ENCODE measurements at places on chromosomes 5 and 9.

DNA sequence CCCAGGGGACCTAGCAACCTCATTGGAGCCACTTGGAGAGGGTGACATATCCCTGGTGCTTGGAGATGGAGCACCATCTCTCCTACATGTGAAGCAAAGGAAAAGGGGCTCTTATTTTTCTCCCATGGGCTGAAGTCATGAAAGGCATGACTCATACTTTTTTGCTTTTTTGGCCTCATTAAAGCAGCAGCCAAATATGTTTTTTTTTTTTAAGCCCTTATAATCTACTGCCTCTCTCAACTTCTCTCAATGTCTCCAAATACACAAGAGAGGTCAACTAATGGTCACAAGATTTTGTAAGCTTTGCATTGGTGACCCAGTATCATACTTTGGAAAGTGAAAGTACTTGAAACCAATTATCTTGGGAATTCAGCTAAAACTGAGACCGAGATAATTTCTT is 1.6 kb upstream of the CFAP90 start:
- no peak for DNase-seq

DNA sequence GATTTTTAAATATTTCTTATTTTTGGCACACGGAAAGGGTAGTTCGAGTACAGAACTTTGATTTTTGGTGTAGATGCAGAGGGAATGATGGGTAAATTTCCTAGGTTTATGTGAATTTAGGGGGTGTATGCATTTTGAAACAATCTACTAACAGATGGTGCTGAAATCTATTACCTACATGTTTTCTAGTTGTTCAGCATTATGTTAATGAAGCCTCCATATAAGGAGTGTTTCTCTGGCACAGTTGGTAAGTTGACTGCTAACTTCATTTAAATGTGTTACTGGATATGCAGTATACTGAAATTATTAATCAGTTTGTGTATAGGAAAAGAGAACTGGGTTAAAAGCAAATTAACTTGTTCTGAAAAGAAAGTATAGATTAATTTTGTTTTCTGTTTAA is 17.5 kb downstream of the SUB1 start:
- no peak for DNase-seq

DNA sequence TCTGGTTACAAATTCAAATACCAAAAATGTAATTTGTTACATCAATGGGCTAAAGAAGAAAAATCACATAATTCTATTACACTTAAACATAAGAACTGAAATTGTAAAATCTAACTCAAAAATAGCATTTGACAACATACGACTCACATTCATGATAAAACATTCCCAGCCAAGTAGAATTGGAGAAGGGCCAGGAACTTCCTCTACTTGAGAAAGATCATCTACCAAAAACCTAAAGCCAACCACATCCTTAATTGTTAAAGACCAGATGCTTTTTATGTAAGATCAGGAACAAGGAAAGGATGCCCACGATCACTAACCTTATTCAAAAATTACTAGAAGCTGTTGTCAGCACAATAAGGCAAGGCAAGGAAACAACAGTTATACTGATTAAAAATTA is 1819.8 kb upstream of the C9orf72 start:
- DNase-seq, result no peak

- DNase-seq, result no peak
Measured at GRCh38 chr5:114477816-114478334, 116.0 kb downstream of the KCNN2 start.

GRCh38 chr9:134892820-134893420 is 12.3 kb downstream of the FCN2 start:
- no peak for DNase-seq

DNA sequence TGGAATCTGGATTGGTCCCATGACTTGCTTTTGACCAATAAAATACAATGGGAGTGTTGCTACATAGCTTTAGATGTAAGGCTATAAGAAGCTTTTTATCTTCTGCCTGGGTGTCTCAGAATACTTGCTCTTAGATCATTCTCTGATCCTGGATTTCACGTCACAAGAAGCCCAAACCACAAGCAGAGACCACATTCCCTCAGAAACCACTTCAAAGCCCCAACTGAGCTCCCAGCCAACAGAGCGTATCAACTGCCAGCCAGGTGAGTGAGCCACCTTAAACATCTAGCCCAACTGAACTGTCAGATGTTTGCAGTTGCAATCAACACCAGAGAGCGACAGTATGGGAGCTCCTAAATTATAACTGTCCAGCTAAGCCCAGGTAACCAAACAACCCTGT is 687.1 kb downstream of the TLE1 start:
- no peak for DNase-seq

DNA sequence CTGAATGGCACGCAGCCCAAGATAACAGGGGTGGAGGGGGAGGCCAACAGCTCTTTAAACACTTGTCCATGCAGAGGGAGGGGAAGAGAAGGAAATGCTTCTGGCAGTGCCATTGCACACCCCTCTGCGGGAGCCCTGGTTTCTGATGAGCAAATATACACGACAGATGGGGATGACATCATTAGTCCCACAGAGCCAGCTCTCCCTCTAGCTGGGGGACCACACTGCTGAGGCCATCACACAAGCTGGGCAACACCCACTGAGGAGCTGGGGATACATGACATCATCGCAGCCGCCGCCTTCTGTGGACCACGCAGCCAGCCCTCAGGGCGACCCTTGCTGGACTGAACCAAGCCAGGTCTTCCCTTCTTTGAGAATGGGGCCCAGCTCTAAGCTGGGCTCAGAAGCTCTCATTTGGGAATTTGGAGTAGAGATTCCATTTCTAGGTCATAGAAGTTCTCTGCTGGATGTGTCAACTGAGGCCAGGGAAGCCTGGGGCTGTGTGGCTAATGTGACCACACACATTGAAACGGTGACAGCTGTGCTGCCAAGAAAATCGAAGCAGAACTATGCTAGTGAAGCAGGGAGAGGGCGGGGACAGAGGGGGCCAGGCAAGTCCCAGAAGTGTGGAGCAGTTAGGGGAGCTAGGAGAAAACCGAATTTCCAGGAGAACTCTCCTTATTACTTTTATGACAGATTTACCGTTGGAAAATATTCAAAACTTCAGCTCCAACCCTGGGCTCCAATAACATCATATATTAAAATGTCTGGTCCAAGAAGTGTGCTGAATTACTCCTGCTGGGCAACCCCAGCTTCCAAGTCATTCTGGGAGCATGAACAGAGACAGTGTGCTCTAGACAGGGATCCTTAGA is 79.5 kb downstream of the PRRT1B start:
- DNase-seq, result no peak

DNA sequence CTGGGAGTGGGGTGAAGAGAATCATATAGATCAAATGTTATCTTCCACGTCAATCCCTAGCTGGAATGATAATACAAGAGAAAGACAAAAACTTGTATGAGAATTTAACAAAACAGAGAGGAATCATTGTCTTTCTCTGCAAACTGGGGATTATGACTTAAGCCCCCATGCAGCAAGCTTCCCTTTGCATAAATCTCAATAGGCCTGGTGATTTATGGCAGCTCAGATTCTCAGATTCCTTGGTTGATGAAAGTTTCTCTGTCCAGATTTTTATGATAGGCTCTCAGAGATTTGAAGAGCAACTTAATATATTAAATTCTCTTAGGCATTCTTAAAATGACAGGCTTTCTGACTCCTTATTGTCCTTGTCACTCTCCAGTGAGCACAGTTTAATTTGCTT is 56.0 kb downstream of the RASGRF2 start:
- DNase-seq, result no peak

DNA sequence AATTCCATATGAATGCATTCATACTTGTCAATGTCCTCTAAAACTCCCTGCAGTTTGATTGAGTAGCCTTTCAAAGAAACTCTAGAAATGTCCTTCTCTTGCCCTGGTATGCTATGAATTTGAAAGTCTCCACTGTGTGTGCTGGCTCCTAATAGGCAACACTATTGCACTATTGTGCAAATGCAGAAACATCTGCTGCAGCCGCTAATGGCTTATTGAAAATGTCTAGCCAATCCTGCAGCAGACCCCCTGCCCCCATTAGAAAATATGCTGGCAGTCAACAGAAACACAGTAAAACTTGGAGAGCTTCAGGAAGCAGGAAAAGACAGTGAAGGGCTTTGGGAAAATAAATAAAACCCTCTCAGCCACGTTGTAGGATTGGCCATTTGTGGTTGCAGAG is 87.3 kb upstream of the GRAMD2B start:
- no peak for DNase-seq

DNA sequence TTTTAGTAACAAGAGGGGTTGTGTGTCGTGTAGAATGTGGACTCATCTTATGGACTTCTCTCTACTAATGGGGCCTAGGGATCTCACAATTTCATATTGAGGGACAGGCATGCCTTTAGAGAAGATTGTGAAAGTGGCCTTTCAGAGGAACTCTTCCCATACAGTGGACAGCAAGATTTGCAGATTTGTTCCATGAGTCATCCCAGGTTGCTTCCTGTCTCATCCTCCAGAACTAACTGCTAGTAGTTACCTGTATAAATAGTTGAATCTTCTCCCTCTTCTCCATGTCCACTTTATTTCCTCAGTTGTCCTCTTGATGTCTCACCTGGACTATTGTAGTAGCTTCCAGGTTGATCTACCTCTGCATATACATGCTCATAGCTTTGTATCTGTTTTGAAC is 997.5 kb upstream of the CTNND2 start:
- DNase-seq, result no peak

DNA sequence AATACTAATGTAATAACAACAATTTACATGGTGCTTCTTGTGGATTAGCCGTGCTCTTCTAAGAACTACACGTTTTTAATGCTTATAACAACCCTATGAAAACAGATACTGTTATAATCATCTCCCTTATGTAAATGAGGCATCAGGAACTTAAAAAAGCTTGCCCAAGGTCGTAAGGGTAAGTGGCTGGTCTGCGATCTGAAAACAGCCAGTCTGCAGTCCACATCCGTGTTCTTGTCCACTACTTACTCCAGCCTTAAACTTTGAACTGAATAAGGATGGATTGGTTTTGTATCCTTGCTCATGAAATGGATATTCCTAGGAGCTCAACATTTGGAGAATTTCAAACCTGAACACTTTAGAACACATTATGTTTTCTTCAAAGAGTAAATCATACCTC is 26.7 kb downstream of the PAM start:
- DNase-seq, result no peak

GRCh38 chr5:161676103-161676502 is 9.4 kb upstream of the GABRA6 start:
- no peak for DNase-seq

DNA sequence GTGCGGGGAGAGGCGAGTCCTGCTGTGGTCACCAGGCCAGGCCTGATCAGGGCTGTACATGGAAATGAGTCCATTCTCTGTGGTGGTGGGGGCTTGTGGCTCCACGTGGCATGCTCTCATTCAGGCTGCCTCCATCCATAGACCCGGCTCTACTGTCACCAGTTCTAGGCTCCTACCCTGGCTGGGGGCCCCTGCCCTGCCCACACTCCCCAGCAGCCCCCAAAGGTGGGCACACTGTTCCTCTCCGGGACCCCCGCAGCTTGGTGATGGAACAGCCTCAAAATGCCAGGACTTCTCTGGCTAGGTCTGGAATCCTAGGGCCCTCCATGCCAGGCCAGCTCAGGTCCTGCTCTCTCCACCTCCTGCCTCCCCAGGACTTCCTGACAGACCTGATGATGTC is 111.7 kb downstream of the DAB2IP start:
- no peak for DNase-seq

GRCh38 chr9:70285246-70285645 is 26.5 kb downstream of the SMC5 start:
- no peak for DNase-seq

DNA sequence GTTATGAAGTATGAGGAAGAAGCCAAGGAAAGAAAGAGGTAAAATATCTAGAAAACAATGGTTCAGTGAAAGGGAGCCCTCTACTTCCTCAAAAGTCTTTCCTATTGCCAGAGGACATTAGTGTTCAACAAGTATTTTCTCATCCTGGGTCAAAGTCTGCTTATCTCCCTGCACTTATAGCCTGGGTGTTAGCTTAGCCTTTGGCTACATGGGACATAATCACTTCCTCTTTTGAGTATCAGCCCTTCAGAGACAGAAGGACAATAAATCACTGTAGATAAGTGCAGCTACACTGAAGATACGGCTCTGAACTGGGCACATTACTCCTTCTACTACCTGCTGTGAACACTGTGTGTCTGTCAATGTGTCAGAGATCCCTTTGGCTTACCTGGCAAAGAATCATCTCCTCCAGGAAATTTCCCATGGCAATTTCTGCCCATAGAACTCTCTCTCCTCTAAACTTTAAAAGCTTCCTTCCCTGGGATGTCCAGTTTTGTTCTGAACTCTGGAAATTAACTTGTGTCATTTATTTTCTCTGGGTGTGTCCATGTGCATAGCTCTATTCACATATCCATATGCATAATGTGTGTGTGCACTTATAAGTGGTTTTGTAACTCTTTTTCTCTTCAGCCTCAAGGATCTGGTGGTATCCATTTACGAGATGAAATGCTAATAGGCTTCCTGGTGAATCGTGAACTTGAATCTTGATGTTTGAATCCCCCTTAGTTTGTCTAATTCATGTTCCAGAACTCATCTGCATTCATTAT is 30.0 kb upstream of the RECK start:
- DNase-seq, result no peak

- DNase-seq, result no peak
Measured at GRCh38 chr9:124062172-124062571, 50.6 kb downstream of the LHX2 start.

- DNase-seq, result no peak
Measured at GRCh38 chr5:125411744-125412560, 665.5 kb upstream of the ZNF608 start.

DNA sequence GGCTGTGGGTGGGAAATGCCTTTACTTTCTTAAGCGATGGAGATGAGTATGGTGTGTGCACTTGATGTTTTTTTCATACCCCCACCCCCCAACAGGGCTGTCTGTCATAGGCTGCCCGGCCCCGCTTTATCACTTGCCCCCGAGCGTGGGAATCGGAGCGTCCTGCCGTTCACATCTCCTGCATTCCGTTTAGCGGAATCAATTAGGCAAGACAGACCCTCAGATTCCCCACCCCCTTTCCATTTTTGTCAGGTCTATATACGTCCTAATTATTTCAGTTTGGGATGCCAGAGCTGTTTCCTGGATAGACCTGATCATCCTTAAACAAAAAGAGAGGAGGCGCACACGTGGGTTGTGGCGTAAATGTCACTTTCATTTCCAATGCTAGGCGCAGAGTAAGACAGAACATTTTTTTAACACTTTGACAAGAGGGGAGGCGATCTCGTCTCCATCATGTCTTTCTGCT is 217.2 kb downstream of the MEF2C start:
- DNase-seq, result no peak

- DNase-seq, result no peak
Measured at GRCh38 chr5:14587150-14587549, 5.6 kb downstream of the OTULINL start.

- no peak for DNase-seq
Measured at GRCh38 chr5:145976431-145977155, 40.2 kb downstream of the SH3RF2 start.

GRCh38 chr5:38807570-38808483 is 38.0 kb upstream of the OSMR start:
- DNase-seq, result no peak

GRCh38 chr5:9037048-9037447 is 508.8 kb downstream of the SEMA5A start:
- DNase-seq, result no peak

- no peak for DNase-seq
Measured at GRCh38 chr5:65506961-65507360, 25.2 kb upstream of the ADAMTS6 start.

GRCh38 chr9:83511051-83511450 is 27.1 kb downstream of the FRMD3 start:
- DNase-seq, result no peak

Data from CD4-positive, alpha-beta T cell (primary cell).